Neural crest cell (in vitro differentiated cells): ENCODE measurements at places on chromosomes 5 and 9.

DNA sequence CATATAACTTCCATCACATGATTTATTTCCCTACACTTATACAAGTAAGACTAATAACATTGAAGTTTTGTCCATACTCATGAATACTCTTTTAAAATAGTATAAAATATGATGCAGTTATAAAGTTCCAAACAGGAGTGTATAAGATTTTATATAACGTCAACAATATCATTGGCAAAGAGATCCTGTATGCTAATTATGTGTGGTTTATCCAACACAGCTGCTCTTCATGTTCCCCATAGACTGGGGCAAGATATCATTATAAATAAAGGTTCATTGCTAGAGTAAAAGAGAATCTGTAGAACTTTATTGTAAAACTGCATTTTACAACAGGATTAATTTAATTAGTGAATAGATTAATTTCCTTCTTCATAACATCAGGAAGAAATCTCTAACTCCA lies 16.9 kb downstream of the CDH9 start:
- DNase-seq, result no peak

GRCh38 chr9:135858491-135859185 lies 48.7 kb downstream of the CAMSAP1 start:
- no peak for DNase-seq

- no peak for DNase-seq
Measured at GRCh38 chr5:143737062-143737461, 74.9 kb upstream of the HMHB1 start.

GRCh38 chr9:104774831-104775573 lies 11.1 kb downstream of the NIPSNAP3B start:
- no peak for DNase-seq

DNA sequence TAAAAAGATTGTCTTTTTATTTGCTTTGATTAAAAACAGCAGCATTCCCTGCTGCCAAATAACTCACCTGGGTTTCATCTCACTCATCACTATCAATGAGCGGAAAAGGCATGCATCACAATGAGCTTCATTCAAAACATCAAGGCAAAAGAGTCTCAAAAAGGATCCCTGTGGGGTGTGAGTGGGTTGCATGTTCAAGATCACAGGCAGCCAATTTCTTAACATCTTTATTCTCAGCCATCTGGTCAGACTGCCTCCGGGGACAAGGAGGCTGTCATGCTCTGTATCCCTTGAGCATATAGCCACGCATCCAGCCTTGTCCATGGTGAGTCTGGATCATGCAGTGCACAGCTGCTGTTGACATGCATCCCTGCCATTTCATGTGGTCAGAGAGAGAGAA lies 117.1 kb downstream of the ICE1 start:
- DNase-seq, result no peak

DNA sequence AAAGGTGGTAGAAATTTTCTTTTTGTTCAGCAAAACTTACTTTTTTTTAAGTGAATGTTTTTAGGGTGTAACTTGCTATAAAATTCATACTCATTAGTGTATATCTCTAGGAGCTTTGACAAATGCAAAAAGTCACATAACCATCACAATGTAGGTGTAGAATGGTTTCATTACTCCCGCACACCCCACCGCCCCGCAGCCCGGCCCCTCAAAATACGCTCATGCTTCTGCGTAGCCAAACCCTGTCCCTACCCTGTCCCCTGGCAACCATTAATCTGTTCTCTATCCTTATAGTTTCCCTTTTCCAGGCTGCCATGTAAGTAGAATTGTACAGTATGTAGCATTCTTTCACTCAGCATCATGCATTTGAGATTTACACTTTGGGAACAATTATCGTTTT lies 9.2 kb upstream of the PRLR start:
- no peak for DNase-seq

DNA sequence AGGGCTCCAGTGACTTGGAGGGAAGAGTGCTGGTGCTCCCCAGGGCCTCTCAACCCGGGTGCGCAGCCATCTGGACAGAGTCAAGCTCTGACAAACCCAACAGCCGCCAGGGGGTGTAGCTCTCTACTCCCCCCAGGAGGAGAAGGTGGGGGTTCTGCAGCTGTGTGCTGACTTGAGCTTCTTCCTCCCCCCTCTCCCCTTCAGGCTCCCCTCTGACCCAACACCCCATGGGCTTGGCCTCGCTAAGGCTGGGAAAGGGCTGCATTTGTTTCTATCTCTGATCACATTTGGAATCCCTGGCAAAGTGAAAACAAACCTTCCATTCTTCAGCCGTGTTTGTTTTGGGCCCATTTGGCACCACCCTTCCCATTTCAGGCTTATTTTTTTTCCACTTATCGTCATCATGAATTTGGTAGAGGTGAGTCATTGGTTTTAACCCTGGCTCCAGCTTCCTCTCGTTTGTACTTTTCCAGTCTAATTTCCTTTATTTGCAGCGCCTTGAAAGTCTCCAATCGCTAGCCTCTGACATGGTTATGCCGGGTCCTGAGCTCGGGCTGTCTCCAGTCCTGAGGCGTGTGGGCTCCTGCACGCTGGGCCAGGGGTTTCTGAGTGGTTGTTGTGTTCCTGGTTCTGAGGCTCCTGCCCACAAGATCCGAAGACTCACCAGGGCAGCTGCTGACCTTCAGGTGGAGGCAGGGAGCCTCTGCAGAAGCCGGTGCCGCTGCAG lies 36.1 kb downstream of the DAP start:
- DNase-seq, result no peak

DNA sequence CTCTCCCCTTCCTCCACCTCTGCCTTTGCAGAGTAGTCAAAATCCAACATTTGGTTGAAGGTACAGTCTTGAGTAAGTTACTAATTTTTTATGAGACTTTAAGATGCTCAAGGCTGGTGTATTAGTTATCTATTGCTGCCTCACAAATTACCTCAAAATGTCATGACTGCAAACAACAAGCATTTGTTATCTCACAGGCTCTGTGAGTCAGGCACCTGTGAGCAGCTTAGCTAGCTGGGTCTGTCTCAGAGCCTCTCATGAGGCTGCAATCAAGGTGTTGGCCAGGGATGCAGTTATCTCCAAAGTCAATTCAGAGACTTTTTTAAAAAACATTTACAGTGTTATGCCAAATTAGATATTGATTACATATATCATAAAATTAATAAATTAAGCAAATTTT lies 371.3 kb upstream of the RGMB start:
- no peak for DNase-seq

DNA sequence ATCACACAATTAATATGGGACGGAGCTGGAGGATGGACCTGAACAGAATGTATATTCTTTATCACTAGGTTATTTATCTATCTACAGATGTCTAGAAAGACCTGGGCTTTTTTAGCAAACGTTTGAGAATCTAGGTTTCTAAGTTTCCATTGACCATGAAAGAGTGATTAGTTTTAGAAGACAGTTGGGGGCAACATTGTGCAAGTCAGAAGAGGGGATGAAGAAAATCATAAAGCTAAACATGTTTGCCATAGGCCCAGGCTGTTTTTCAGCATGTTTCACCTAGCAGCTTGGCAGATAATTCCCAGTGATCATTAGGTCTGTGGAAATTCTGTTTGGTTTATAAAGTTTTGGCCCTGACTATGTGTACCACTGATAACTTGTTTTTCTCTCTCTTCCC lies 44.1 kb upstream of the CDKN2B start:
- no peak for DNase-seq

GRCh38 chr5:108079753-108080152 lies 302.1 kb downstream of the FBXL17 start:
- no peak for DNase-seq

- DNase-seq, result no peak
Measured at GRCh38 chr9:68738358-68738757, 33.3 kb downstream of the PIP5K1B start.

GRCh38 chr9:125332527-125332926 lies 70.9 kb downstream of the GAPVD1 start:
- no peak for DNase-seq

DNA sequence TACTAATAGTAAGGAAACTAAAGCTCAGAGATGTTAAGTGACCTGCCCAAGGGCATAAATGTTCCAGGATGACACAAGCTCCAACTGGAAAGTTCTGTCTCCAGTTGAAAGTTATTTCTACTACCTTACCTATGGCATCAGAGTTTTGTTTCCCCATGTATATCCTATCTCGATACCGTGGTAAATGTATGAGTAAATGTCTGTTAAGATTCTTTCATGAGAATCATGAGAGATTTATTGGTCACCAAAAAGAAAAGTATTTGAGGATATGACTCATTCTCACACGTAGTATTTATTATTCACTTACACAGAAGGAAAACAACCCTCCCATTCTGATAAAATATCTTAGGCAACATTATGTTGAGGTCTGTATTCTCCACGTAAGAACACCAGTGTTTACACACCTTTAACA lies 11.1 kb upstream of the SHOC1 start:
- DNase-seq, result no peak

GRCh38 chr5:152592416-152592815 lies 187.3 kb upstream of the NMUR2 start:
- DNase-seq, result no peak

DNA sequence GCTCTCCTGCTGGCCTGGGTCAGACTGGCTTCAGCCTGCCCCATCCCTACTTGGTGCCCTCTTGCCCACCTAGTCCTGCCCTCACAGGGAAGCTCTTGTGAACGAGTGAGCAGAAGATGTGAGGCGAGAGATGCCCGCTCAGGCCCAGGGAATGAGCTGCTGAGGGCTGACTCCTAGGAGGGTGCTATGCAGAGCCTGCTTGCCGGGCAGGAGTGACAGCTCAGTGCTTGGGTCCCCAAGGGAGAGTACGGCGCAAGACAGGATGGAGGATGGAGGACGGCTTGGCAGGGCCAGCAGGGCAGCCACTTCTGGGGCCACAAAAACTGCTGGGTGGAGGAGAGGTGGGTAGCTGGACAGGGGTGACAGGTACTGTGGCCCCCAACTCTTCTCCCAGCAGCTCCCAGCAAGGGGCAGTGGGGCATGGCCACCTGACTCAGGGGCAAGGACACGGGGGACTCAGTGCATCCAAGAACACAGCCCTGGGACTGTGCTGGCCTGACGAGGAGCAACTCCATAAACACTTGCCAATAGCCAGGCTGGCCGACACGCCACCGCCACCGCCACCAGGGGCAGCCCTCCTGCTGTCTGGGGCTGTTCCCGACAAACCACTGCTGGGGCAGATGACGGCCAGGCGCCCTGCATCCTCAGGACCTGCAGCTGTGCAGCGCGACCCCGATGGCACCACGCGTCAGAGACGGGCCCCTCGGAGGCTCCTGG lies 55.6 kb upstream of the UBAC1 start:
- DNase-seq, result no peak

DNA sequence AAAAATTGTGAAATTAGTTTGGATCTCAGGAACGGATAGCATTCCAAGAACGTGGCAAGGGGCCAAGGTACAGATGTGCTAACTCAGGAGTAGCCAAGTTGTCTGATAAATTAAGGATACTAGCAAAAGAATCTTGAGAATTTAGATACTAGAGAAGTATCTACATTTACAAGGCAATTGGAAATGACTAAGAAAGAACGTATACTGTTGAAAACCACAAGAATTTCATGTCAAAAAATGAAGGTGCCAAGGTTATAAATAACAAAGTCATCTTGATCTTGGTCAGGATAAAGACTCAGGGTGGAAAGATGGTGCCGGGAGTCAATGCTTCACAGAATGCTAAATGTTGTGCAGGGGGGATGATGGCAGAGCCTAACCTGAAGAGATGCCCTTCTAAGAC lies 19.2 kb downstream of the CAPSL start:
- DNase-seq, result no peak

DNA sequence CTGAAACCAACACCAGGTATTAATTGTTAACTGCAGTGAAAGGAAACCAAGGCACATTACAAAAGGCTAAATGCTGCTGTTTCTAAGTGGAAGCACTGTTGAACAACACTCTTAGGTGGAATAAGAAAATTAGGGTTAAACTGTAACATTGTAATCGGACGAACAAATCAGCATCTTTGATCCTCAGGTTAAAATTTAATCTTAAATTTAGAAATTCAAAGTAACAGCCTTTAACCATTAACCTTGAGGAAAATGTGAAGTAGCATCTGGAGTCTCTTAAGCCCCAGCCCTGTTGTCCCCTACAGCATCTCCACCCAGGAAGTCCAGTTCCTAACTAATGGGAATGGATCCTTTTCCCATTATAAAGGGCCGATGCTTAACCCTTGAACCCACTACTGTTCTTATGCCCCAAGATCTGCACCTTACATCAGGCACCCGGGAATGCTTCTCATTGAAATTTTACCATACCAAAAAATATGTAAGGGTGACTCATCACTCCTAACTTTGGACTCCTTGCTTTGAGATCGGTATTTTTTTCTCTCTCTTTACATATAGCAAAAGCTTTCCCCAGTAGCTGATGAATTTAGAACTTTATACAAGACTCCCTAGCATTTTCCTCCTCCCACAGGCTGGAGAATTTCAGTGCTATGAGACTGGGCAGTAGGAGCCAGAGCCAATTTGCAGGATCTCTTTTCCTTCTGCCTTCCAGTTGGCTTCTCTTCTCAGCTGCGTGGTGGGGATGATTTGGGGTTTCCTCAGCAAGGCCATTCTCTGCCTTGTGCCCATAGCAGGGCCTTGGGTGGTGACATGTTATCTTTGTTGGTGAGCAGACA lies 32.0 kb upstream of the ITGA2 start:
- no peak for DNase-seq

GRCh38 chr5:169085636-169086035 lies 215.3 kb downstream of the SLIT3 start:
- DNase-seq, result no peak

GRCh38 chr5:170276140-170276539 lies 21.4 kb downstream of the LCP2 start:
- no peak for DNase-seq

DNA sequence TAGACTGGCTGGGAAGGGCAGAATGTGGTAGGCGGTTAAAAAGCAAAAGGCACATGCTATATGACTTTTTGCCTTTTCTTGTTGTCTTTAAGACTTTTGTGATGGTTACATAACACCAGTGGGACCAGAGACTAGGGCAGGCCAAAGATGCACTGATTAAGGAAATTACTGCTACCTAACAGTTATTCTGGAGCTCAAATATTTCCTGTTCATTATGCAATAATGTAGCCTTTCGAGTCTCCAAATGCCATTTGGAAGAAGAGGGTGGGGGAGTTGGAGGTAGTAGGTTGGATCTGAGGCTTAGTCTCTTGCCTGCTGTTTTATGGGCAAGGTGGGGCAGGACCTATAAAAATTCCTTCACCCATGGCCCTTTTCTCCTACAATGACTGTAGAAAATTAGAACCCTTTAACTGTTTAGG lies 51.7 kb downstream of the SH3GL2 start:
- DNase-seq, result no peak

- no peak for DNase-seq
Measured at GRCh38 chr9:108212184-108212583, 643.6 kb downstream of the ACTL7B start.

DNA sequence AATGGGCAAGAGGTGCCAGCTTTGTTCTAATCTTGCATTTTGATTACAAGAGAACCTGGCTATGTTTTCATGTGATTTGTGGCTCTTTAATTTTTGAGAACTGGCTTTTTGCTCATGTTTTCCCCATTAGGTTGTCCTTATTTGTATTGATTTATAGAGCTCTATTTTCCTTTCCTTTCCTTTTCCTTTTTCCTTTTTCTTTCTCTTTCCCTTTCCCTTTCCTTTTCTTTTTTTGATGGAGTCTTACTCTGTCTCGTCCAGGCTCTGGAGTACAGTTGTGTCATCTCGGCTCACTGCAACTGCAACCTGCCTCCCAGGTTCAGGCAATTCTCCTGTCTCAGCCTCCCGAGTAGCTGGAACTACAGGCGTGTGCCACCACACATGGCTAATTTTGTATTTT lies 55.5 kb downstream of the GPBP1 start:
- DNase-seq, result no peak

- no peak for DNase-seq
Measured at GRCh38 chr5:76273206-76273885, 129.7 kb upstream of the IQGAP2 start.
